ENCODE measurements at places on chromosomes 7 and 10.
A peak's percentile ranks its signal among the peaks of the same experiment; 100 is the strongest.

DNA sequence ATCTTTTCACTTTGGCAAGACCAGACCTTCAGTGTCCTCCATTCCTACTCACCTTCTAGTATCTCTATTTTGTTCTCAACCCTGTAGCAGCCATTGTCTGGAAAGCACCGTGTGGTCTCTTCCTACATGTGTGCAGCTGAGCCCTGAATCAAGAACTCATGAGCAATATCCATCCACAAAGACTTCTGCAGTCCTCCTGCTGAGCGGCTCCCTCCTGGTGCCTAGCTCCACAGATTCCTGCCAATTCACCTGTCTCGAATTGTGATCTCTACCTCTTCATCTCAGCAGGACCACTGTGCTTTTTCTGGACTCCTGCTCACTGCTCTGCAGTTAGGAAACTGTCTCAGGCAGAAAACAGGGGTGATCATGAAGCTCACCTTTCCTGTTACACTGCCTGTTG, 118.8 kb downstream of the RELN start:
- DNase-seq = no peak

DNA sequence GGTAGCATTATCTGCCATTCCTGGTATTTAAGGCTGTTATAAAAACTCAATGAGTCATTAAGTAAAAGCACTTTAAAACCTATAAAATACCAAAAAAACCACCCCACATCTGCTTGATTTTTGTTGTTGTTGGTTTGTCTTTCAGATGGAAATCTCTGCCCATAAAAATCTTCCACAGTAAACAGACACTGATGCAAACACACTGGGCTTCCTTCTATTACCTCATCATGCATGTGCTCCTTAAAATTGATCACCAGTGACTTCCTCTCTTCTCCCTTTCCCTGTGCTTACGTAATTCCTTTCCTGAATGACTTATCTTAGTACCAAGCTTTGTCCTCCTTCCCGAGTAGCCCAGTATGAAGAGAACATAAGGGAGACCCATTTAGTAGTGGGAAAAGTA, 167.2 kb downstream of the EVX1 start:
- DNase-seq = no peak

DNA sequence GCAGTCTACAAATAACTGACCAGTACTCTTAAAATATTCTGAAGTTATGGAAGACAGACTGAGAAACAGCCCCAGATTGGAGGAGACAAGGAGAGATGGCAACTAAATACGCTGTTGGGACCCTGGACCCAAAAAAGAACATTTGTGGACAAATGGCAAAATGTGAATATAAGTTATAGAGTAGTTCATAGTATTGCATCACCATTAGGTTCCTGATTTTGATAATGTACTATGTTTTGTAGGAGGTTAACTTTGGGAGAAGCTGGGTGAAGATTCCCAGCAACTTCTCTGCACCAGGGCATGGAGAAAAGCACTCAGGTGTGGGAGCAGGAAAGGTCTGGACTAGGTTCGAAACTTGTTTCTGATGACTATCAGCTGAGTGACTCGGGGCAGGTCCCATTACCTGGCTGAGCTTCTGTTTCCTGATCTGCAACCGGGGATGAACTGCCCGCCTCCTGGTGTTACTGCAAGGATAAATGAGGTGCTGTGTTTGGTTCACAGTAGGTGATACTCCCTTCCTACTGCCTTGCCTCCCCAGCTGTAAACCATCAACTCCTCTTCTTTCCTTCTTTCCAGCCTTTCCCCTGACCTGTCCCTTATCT, 48.2 kb downstream of the EEPD1 start:
- no peak for DNase-seq

DNA sequence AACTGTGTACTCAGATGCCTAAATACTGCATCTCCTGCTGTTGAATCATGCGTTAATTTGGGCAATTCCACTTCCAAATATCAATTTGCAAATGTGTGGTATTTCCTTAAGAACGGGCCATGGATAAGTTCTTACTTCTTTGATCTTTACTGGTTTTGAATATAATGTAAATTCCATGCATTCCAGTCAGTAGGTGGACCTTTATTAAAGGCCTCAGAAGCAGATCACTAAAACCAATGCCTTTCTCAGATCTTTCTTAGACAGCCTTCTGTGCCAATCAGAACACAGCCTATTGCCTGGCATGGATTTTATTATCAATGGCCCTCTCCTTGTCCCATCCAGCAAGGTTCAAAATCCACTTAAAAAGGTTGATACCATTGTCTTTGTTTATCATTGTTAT, 21.5 kb upstream of the POM121L12 start:
- no peak for DNase-seq

GRCh38 chr10:35789996-35790395, 147.9 kb upstream of the FZD8 start:
- no peak for DNase-seq

DNA sequence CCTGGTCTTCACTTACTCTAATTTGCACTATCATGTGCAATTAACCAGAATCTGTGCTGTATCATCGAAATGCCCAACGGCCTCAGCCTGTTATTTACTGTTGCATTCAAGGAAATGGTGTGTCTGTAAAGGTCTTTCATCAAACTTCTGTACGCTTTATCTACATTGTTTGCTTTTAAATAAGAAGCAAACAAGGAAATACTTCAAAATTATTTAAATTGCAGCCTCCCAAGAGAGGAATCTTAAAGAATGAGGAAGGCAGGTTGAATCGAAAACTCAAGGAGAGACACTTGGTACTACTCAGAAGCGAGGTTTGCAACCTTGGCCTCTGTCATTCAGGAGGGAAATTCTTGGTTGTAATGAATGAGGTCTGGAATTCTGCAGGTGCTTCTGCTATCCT, 40.7 kb downstream of the MGAM start:
- DNase-seq = no peak

GRCh38 chr10:35320341-35320740, 16.0 kb upstream of the CCNY start:
- no peak for DNase-seq

GRCh38 chr7:151676759-151677158, 157.1 kb upstream of the RHEB start:
- DNase-seq = no peak

GRCh38 chr7:117212969-117213877, 109.6 kb downstream of the WNT2 start:
- DNase-seq = peak; percentile 70

DNA sequence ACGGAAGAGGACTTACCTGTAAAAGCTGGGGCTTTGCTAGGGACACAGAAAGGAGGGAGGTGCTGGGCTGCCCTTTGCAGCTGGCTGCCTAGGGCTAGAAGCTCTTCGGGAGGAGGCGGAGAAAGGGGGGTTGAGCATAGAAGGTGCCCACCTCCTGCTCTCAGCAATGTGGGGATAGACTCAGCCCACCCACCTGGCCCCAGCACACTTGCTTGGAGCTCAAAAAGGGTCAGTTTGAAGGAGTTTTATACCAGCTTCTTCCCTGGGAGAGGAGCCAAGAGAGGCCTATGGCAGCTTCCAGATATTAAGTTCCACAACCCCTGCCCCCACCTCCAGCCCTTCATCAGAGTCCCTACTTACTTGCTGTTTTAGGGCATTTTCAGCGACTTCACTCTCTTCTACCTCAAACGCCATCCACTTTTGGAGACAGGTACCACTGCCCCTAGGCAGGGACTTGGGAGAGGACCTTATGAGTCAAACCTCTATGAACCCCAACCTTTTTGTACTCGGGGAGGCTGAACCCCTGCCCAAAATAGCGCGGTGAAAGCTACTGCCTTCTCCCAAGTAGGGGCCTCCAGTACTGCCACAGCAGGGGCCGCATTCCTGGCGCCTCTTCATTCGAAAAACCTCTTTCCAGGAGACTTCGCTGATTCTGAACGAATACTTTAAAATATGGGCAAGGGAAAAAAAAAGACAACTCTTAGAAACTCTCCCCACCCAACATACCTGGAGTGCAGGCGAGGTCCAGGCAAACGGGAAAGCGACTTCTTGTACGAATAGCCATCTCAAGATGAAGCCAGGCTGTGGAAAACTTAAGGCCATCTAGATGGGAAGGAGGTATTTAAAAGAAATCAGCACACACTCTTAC, 1.2 kb upstream of the EVX1 start:
- DNase-seq = no peak

DNA sequence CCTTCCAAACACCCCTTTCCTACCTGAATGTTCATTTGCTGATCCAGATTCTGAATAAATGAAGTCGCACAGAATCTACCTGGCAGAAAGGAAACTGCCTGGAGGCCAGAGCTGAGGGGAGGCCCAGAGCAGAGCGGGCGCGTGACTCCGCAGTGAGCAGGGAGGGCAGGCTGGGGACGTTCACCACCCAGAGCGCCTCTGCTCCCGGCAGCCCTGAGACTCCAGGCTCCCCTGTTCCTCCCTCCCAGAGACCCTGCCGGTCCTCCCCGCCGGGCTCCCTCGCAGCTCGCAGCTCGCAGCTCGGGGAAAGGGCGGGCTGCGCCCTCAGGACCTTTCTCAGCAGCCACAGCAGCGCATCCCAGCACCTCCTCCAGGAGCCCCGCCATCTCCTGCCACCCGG, 176.7 kb upstream of the ZNF32 start:
- no peak for DNase-seq

GRCh38 chr7:55365205-55365674, at the start of gene LANCL2:
LANCL2 (plus strand) TSS chr7:55365337; CDS start chr7:55366026, 689 bp downstream.
- DNase-seq = no peak

GRCh38 chr7:20296901-20297300, 33.8 kb upstream of the ITGB8 start:
- no peak for DNase-seq

DNA sequence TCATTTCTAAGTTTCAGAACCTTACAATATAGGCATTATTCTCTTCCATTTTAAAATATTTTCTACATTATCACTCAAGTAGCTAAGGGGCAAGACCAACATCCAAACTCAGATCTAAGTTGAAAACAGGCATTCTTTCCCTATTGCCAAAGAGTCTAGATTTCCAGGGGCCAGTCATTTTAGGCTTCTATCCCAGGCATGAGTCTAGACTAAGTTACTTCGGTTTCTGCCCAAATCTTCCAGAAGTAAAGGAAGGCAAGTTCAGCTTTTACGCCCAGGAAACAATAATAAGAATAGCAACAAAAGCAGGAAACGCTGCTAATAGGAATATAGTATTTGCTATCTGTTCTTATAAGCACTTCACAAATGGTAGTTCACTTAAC, 189.9 kb downstream of the DGKI start:
- no peak for DNase-seq

DNA sequence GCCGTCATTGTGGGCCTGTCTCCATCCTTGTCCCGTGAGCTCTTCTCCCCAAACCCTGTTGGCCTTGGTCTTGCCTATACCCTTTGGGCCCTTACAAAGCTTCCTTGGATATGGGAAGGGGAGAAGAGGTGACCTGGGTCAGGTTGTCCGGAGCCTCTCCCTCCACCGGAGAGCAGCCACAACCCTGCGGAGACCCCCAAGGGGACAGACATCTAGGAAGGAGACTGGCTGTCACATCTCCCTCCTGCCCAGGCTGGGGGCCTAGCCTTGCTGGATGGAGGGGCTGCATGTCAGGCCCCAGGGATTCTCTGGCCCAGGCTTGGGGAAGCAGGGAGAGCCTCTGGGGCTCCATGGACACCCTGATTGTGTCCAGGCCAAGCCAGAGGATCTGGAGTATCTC, 11.8 kb downstream of the NACAD start:
- no peak for DNase-seq

GRCh38 chr7:1521456-1521855, 9.0 kb upstream of the MAFK start:
- DNase-seq = no peak

DNA sequence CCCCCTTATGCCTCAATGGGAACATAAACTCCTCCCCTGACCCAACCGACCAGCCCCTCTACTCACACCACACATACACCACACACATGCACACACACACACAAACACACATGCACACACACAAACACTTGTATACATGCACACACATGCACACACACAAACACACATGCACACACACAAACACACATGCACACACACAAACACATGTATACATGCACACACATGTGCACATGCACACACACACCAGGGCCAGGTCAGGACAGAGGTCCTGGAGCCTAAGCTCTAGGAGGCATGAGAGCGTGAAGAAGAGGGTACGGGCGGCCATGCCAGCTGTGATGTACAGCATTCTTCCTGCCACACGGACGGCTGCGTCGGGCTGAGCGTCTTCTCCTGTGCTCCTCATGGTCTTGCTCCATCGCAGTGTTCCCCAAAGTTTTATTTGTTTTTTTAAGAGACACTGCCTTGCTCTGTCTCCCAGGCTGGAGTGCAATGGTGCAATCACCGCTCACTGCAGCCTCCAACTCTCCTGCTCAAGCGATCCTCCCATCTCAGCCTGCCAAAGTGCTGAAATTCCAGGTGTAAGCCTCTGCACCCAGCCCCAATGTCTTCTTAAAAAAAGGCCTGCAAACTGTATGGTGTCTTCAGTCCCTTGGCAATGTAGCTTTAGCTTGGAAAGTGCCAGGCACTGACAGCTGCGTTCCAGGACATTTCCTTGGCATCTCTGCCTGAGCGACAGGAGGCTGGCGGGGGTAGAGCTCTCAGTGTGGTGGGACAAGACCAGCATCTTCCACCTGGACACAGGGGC, 38.8 kb upstream of the INPP5A start:
- no peak for DNase-seq

- no peak for DNase-seq
These were observed 37.4 kb upstream of the XPNPEP1 start for GRCh38 chr10:109960682-109961081.

DNA sequence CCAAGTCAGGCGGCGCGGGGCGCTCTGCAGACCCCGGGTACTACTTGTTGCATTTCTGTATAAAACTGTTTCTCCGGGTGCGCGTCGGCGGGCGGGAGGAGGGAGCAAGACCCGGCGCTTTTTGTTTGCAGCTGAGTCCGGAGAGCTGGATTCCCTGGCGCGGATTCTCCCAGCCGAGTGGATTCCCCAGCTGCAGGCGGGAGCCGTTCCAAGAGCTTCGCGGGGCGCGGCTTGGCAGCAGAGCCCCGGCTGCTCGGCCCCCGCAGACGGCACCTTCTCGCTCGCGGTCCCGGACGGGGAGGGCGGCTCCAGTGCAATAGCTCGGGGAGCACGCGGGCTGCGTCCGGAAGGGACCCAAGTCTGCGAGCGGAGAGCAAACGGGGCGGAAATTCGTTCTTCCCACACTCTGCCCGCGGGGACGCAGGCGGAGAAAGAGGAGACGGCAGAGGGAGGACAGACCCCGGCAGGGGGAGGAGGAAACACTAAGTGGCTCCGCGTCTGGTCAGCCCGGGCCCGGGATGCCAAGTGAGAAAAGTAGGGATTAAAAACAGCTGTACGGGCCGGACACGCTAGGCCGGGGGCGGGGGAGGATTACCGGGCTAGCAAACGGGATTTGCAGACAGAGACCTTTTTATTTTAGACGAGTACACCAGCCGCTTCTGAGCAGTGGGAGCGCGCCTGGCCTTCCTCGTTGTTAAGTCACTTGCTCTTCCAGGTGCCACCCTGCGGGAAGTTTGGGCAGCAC, at the start of gene TRIL:
TRIL (minus strand) TSS at position 96 of the 745 bp plus-strand sequence. CDS start 284 bp downstream, outside the sequence.
- DNase-seq = no peak
